ENCODE measurements at places on chromosomes 12 and 14.
A peak's percentile ranks its signal among the peaks of the same experiment; 100 is the strongest.

DNA sequence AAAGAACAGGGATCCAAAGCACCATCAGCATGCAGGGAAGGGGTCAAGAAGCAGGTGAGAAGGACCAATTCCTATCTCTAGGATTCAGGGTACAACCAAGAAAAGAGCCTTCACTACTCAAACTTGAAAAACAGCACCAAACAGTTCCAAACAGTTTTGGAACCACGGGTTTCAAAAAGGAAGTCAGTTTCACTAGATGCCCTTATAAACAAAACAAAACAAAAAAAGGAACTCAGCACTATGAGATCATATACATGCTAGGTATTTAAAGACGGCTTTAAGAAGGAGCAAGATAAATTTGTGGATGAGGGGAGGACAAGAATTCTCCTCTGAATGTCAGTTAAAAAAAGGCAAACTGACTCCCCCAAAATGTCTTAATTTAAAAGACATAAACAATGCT lies 6.0 kb downstream of the INSM2 start:
- no peak for DNase-seq

- no peak for DNase-seq
These were observed 730 bp downstream of the CLSTN3 start for GRCh38 chr12:7130701-7131501.

GRCh38 chr12:98406378-98406777 lies 109.0 kb upstream of the TMPO start:
- no peak for DNase-seq

GRCh38 chr12:69922999-69923398 lies 98.0 kb downstream of the MYRFL start:
- DNase-seq, result no peak

GRCh38 chr14:103624860-103625259 lies 4.2 kb upstream of the KLC1 start:
- DNase-seq, result peak; percentile 81

- no peak for DNase-seq
These were observed 27.5 kb upstream of the CDKN3 start for GRCh38 chr14:54369343-54369742.

- DNase-seq, result no peak
These were observed 13.8 kb downstream of the ZNF839 start for GRCh38 chr14:102333390-102333789.
